ENCODE measurements at places on chromosomes 16 and 17.
A peak's percentile ranks its signal among the peaks of the same experiment; 100 is the strongest.

GRCh38 chr16:27199736-27200135 lies 3.6 kb upstream of the KDM8 start:
- DNase-seq = no peak

DNA sequence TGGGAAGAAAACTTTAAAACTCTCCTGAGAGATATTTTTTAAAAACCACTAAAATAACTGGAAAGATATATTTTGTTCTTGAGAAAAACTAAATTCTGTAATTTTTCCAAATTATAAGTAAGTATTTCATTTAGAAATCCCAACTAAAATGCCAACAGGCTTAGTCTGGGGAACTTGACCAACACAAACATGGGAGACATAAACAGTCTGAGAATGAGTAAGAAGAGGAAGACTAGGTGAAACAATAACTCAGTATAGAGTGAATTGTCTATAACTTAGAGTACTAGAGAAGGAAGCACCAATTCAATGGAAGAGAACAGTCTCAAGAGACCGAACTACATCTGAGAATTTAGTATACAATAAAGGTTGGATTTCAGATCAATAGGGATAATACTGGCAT lies 2.9 kb downstream of the CMTM1 start:
- no peak for DNase-seq

GRCh38 chr16:2515180-2515851 lies 1.6 kb downstream of the ATP6V0C start:
- no peak for DNase-seq

GRCh38 chr17:1390432-1391367 lies 9.3 kb downstream of the YWHAE start:
- no peak for DNase-seq

- no peak for DNase-seq
Observed at GRCh38 chr16:75380870-75381269, 52.4 kb downstream of the CFDP1 start.

DNA sequence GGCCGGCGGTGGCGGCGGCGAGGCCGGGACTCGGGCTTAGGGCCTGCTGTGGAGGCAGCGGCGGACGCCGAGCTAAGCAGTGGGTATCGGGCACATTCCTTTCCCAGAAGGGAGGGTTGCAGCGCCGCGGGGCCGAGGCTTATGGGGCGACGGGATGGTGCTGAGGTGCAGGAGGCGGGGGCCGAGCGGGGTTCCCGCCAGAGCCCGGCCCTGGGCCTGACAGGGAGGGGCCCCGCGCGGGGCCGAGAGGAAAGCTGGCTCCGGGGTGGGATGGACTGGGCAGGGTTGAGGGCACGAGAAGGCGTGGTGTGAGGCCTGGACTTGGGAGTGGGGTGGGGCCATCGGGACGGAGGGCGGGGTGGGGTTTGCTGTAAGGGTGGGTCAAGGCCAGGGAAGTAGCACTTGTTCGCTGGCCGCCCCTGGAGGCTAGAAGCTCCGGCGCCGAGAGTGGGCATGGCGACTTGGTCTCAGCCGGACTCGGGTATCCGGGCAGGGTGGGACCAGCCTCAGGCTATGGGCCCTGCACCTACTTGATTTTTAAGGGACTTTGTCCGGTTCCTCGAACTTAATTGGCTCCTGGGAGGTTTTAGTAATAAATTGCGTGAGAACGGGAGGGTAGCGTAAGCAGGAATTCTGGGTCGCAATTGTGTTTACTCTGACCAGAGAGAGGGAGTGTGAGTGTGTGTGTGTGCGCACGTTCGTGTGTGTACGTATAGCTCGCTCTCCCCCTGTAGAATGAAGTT lies 396 bp downstream of the NFE2L1 start:
- peak; percentile 97 for DNase-seq

GRCh38 chr17:18851201-18851600 lies 6.7 kb upstream of the PRPSAP2 start:
- no peak for DNase-seq

DNA sequence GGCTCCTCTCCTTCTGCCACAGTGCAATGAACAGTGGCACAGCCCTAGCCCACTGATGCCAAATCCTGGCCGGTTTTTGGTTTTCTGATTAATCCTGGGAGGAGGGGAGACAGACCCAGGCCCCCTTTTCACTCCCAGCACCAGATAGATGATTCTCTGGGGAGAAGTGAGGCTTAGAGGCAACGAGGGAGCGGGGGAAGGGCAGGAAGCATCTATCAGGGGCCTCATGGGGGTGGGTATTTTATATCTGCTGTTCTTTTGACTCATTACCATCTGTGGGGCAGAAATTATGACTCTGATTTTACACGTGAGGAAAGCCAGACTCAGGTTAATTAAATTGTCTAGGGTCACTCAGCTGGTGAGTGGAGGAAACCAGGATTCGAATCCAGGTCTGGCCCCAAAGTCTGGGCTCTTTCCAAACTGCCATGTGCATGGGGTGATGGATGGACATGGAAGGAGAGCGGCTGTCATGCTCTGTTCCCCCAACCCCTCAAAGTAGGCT lies 79.4 kb downstream of the MRM1 start:
- no peak for DNase-seq

- peak; percentile 49 for DNase-seq
Observed at GRCh38 chr16:83967838-83968305, at the start of gene NECAB2. TSS of gene NECAB2 (plus strand) at chr16:83968244. CDS start at chr16:83968649, 405 bp downstream.

Data from WERI-Rb-1 (cell line).